ENCODE measurements at places on chromosomes 13 and 19.

DNA sequence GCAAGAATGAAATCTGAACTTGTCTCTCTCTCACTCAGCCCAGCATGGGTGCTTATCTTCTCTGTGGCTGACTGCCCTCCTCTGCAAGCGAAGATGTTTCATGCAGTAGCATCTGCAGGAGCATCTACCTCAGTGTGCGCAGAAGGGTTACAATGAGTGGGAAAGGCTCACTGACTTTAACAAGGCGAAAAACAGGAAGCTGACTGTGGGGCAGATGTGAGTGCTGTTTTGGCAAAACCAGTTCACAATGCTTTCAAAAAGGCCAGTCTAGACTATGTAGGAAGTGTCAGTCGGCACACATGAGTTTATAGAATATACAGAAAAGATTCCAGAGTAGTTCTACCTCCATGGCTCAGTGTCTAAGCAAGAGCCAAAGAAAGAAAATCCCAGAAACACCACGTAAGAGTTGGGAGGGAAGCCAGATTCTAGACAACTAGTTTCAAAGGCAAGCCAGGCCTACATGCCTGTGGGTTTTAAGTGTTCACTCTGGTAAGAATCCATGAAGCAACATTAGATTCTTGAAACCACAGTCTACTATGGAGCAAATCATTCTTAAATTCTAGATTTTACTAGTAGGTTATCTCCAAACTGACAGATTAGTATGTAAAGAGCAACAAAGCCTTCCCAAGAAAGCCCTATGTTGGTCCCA, 124.5 kb downstream of the ABCC4 start:
- DNase-seq = no peak

GRCh38 chr13:112069061-112069844, 2.3 kb downstream of the SOX1 start:
- DNase-seq = no peak

DNA sequence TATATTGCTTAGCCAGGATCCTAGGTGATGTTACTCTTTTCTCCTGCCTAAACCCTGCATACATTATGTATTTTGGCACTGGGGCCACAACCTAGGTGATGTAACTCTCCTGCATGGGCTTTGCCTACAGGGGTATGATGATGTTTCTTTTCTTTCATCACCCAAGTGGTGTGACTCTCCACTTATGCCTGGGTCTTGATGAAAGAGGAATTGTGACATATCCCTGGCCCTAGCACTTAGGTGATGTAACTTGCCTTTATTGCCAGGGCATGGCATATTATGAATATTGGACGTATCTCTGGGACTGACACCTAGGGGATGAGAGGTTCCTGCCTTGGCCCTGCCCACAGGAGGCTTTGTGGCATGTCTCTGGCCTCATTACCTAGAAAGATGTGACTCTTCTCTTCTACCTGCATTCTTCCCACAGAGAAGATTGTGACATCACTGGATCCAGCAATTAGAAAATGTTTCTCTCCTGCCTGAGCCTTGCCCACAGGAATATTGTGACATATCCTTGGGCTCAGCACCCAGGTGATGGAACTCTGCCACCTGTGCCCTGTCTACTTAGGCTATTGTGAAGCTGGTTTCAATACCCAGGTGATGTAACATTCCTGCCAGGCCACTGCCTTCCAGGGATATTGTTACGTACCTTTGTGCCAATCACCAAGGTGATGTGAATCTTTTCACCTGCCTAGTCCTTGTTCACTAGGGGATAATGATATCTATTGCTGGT, 27.3 kb upstream of the ZNF254 start:
- DNase-seq = no peak

DNA sequence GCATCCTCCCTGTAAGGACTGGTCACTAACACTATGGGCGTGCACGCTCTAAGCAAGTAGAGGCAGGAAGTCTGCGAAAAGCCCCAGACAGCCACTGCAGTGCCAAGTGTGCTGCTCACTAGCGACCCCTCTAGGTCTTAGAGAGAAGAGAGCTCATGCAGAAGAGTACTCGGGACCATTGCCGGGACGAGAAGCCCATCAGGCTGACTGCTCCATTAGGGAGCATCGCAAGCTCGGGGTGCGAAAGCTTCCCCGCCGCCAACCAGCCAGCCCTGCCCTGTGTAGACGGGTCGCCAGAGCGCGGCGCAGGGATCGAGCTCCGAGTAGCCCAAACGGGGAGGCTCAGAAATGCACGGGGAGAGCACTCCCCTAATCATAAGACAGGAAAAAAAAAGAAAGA, 16.6 kb downstream of the POU4F1 start:
- DNase-seq = no peak

GRCh38 chr19:45047188-45047797, 8.4 kb downstream of the CLASRP start:
- no peak for DNase-seq

DNA sequence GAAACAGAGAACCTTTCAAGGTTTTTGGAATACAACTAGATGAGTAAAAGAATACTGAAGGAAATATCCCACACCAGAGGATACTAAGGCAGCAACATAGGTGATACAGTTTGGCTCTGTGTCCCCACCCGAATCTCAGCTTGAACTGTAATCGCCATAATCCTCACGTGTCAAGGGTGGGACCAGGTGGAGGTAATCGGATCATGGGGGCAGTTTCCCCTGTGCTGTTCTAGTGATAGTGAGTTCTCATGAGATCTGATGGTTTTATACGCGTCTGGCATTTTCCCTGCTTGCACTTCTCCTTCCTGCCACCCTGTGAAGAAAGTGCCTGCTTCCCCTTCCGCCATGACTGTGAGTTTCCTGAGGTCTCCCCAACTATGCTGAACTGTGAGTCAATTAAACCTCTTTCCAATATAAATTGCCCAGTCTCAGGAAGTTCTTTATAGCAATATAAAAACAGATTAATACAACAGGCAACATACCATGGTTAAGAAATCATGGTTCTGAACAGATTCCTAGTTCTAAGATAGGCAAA, 97.0 kb downstream of the ABCC4 start:
- DNase-seq = no peak

GRCh38 chr13:74061926-74062595, 72.1 kb downstream of the KLF12 start:
- no peak for DNase-seq

DNA sequence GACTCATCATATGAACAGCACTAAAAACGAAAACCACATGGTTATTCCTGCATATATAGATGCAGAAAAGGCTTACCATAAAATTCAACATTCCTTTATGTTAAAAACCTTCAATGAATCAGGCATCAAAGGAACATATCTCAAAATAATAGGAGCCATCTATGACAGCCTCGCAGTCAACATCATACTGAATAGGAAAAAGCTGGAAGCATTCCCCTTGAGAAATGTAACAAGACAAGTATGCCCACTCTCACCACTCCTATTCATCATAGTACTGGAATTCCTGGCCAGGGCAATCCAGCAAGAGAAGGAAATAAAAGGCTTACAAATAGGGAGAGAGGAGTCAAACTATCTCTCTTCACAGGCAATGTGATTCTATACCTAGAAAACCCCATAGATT, 179.6 kb upstream of the HTR2A start:
- DNase-seq = no peak

DNA sequence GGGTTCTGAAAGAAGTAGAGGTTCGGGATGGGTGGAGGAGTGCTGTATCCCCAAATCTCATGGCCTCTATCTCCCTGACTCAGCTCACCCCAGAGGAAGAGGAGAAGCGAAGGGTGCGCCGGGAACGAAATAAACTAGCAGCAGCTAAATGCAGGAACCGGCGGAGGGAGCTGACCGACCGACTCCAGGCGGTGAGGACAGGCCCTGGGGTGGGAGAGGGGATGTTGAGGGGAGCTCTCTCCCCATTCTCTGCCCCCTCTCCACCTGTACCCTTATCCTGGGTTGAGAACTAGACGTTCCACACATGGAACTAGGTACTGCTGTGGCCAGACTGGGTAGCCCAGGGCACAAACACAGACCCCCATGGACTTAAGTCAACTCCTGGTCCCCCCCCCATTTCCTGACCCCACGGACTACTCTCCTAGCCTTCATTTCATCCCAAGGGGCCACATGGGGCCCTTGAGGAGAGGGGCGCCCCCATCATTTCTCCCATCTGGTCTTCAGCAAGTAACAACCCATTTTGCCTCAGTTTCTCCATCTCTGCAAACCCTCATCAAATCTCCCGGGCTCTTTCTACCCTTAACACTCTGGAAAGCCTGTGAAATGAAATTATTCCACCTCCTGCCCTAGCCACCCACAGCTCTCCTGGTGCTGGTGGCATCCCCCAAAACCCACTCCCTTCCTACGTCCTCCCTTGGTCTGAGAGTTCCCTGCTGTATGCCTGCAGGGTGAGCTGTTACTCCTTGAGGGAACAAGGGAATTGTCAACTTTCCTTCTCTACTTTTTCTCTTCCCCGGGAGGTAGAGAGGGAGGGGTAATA, 3.5 kb downstream of the FOSB start:
- no peak for DNase-seq

GRCh38 chr13:78709028-78709427, 50.1 kb upstream of the OBI1 start:
- no peak for DNase-seq

GRCh38 chr13:42891591-42891990, 100.5 kb downstream of the EPSTI1 start:
- no peak for DNase-seq

GRCh38 chr13:99057310-99057975, 79.6 kb upstream of the DOCK9 start:
- no peak for DNase-seq

GRCh38 chr13:103487841-103488240, 421.6 kb upstream of the SLC10A2 start:
- no peak for DNase-seq

DNA sequence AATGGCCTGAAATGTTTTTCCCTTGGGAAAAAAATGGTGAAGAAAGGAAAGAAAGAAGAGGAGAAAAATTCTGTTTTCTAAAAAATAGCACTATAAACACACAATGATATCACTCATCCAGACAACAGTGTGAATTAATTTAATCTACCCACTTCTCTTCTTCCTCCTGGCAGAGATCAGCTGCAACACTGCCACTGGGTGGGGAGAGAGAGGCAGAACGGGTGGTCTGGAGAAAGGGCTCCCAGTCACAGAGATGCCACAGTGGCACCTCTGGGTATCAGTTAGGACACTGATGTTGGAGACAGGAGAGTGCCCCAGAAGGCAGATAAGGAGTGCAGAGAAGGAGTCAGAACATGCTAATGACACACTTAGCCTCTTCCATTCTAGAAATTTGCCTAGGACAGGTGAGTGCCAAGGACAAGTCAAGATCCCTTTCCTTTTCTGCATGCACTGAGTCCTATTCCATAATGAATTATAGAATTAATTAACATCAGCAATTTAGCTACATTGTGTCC, 168.6 kb downstream of the SUCLA2 start:
- DNase-seq = no peak

DNA sequence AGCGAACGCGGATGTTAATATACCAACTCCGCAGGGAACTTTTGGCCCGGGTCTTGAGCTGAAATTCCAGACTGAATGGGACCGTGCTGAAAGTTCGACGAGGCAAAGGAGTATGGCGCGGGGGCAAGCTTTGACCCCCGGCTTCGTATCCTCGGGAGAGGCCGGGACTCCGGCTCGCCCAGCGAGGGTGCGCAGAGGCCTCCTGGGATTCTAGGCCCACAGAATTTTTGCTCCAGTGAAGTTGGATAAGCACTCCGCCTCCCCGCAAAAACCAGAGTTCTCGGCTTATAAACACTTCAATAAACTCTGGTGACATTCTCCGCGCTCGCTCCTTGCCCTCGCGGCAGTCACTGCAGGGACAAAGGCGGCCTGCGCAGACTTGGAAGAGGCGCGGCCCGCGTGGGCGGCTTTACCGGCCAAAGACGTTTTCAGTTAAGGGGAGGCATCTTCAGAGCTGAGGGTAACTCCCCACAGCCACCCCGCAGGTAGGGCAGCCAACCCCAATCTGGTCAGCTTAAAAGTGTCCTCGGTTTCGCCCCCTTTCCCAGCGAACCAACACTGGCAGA, 112.6 kb downstream of the KCNRG start:
- DNase-seq = no peak

DNA sequence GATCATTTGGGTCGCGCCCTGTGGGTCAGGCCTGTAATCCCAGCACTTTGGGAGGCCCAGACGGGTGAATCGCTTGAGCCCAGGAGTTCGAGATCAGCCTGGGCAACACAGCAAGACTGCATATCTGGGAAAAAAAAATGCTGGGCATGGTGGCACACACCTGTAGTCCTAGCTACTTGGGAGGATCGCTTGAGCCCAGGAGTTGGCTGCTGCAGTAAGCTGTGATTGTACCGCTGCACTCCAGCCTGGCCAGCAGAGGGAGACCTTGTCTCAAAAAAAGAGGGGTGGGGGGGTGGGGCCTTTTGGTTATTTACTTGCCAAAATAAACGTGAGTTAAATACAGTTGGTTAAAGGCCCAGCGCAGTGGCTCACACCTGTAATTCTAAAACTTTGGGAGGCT, 9.8 kb upstream of the ZNF544 start:
- DNase-seq = no peak

DNA sequence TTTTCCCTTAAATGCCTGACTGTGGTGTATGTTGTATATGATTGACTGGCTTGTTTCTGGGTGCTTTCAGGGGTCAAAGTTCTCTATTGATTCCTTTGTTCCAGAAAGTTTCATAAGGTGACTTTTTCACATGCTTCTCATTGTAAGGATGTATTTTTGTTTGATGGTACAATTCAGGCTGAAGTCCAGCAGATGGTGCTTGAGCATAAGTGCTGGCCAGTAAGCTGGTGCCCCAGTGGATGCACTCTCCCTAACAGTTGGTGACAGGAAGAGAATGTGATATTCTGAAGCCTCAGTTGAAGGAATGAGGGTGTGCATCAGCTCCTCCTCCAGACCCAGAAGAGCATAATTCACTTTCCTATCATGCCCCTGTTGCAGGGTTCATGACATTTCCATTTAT, 1941.6 kb upstream of the PRR20A start:
- DNase-seq = no peak

- no peak for DNase-seq
Measured at GRCh38 chr13:94433055-94433961, 46.2 kb downstream of the DCT start.

DNA sequence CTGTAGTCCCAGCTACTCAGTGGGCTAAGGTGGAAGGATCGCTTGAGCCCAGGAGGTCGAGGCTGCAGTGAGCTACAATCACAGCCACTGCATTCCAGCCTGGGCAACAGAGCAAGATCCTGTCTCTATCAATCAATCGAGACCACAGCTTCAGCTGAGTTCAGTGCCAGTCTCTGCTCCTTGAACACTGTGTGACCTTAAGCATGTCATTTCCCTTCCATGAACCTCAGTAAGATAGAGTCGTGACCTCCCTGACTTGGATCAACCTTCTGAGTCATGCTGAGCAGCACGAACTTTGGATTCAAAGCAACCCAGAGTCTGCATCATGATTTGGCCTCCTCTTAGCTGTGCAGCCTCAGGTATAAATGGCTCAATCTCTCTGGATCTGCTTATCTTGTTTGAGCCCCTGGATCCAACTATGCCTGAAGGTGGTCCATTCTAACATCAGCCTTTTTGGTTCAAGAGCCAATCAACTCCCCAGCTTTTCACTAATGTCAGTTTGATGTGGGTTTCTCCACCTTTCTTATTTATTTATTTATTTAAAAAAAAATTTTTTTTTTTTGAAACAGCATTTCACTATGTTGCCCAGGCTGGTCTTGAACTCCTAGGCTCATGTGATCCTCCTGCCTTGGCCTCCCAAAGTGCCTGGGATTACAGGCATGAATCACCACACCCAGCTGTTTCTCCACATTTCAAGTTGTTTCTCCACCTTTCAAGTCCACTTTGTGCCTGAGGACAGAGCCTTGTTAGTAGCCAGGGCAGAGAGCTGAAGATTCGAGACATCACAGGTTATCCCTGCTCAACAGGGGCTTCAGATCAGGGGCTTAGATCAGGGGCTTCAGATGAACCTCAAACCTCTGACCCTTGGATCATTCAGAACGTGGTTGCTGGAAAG, 26.4 kb downstream of the PTPRS start:
- no peak for DNase-seq
